Suppressor macrophage treated with lipopolysaccharide for 1 hour (primary cell): ENCODE measurements at places on chromosomes 7 and 10.

DNA sequence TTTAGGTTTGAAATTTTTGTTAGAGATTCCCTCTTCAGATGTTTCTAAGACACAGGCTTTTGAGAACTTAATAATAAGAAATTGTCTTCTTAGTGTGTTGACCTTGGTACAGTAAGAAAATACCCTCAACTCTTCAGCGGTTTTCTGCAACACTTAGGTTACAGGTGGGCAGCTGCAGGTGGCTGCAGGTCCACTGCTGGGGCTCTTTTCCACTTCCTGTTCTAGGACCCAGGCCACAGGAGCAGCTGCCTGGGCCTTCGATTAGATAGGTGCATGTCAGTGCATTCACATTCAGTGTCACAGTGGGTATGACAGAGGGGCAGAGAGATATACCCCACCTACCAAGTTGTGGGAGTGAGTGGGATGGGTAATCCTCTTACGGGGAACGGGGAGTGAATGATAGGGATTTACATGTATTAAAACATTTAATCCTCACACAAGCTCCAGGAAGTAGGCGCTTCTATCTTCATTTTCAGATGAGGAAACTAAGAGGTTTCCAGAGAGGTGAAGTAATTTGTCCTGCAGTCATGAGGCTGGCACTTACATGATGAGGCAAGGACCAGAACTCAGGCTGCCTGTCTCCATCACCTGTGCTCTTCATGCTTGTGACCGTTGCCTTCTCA, 20.2 kb upstream of the SUV39H2 start:
- DNase-seq, result no peak

- no peak for DNase-seq
Measured at GRCh38 chr10:59381687-59382086, 19.3 kb upstream of the FAM13C start.

DNA sequence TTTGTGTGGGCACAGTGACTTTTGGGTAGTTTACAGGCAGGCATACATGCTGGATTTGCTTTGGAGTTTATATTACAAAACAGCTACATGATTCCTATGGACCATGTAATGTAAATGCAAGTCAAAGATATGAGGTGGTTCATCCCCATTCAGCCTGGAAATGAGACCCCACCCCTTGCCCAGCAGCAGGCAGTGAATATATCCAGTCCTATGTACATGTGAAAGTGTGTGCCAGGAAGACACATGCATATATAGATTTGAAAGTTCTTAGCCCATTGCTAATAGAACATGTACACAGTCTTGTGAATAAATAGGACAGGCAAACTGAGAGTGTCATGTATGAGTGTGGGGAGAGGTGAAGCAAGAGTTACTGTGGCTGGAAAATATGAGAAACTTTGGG, 65.3 kb downstream of the FZD1 start:
- DNase-seq, result no peak

DNA sequence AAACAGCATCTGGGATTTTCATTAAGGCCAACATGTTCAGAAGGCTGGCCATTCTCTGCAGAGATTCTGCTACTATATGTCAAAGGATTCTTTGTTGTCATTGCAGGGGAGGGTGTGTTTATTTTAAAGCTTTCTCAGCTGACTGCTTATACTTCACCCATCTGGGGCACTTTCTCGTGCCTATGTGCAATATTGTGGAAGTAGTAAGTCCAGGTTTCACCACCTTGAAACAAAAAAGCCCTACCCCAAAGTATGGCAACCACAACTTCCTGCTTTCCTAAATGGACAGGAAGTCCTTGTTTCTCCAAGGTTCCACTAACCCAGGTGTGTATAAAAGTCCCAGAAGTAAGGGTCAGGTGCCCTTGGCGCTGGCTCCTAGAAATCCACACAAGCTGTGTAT, 58.7 kb upstream of the COL1A2 start:
- no peak for DNase-seq

GRCh38 chr7:1537535-1538412, 7.3 kb downstream of the MAFK start:
- no peak for DNase-seq

GRCh38 chr7:28130277-28130676, 50.3 kb downstream of the JAZF1 start:
- no peak for DNase-seq

- DNase-seq, result no peak
Measured at GRCh38 chr7:49780953-49781352, 7.5 kb downstream of the VWC2 start.

GRCh38 chr7:79880312-79880711, 254.3 kb upstream of the GNAI1 start:
- DNase-seq, result no peak

DNA sequence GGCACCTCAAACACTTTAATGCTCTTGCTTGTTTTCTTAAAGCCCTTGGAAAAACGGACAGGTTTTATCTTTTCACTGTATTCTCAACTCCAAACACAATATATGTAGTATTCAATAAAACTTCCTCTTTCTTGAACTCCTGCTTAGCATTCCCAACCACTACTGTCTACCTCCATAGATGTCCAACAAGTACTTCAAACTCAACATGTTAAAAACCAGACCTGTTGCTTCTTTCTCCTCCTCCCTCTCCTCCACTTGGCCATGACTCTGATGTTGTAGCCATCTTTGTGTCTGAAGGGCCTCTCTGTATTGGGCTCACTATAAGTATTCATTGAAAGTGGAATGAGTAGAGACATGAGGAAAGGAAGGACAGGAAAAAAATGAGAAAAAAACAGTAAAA, 16.2 kb upstream of the COL17A1 start:
- no peak for DNase-seq

DNA sequence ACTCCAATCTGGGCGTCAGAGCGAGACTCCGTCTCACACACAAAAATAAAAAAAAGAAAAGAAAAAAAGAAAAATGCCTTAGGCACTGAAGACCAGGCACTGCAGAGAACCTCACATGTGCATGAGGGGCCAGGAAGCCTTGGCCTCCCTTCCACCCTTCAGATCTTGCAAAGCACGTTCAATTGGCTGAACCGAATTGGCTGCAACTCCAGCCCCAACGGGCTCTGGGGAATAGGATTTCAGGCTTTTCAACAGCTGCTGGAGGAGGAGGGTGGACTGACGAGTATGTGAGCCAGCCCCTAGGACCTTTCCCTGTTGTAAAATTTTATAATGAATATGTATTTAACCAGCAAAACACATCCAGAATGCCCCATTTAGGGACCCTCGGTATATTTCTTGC, 16.7 kb downstream of the TMEM120A start:
- DNase-seq, result no peak

GRCh38 chr10:124324856-124325632, 93.7 kb downstream of the OAT start:
- no peak for DNase-seq

DNA sequence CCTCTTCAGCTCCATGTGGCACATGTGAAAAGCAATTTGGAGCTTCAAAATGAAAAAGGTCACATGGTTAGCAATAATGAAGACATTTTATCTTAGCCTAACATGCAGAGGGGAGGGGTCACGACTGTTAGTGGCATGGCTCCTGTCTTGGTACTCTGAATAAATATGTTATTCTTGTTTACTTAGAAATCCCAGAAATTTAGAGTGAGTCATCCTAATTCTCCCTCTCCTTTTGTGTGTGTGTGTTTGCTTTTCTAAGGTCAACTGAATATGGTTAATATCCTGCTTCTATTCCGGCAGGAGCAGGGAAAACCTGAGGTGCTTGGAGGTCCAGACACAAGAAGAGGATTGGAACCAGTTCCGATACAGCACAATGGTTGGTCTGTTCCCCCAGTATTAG, 17.6 kb downstream of the BCCIP start:
- DNase-seq, result no peak

- DNase-seq, result no peak
Measured at GRCh38 chr7:157484411-157485081, 147.7 kb downstream of the DNAJB6 start.

GRCh38 chr7:117468174-117468573, 11.7 kb upstream of the CFTR start:
- no peak for DNase-seq

DNA sequence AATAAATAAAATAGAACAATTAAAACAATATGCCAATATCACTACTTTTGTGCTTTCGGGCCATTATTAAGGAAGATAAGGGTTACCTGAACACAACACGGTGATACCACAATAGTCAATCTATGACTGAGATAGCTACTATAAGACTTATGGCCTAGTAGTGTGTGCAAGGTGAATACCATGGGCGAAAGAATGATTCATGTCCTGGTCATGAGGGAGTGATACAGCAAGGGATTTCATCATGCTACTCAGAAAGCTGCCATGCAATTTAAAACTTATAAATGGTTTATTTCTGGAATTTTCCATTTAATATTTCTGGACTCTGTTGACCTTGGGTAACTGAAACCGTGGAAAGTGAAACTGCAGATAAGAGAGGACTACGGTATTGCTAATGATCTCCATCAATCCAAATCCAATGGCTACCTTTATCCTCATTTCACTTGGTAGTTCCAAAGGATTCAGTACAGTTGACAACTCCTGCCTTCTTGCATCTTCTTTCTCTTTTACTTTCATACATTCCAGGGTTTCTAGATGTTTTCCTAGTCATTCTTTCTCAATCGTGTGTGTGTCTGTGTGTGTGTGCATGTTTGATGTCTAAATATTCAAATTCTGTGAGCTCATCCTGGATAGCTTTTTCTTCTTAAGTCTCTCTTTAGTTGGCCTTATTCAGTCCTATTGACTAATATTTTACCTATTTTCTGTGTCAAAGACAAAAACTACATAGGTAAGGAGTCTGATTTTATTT, 100.5 kb upstream of the MAGI2 start:
- DNase-seq, result no peak

DNA sequence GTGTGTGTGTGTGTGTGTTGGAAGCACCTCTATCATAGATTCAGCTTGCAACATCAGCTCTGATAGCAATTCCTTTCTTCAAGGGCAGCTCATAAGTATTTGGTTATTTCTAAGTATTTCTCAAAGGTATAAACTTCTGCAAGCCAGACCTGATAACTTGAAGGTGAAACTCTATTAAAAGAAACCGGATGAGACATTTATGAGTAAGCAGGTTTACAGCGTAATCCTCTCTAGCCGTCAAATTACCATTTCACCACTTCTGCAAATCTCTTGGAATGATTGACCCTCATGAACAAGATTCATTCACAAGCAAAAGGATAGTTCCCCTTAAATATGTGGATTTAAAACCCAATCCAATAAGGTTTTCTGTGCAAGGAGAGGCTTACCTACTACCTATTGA, 23.1 kb downstream of the PDE1C start:
- DNase-seq, result no peak

GRCh38 chr7:150412518-150413488, 33.7 kb downstream of the ZNF775 start:
- peak; percentile 75 for DNase-seq

GRCh38 chr10:2856598-2856997, 210.8 kb upstream of the PFKP start:
- no peak for DNase-seq

DNA sequence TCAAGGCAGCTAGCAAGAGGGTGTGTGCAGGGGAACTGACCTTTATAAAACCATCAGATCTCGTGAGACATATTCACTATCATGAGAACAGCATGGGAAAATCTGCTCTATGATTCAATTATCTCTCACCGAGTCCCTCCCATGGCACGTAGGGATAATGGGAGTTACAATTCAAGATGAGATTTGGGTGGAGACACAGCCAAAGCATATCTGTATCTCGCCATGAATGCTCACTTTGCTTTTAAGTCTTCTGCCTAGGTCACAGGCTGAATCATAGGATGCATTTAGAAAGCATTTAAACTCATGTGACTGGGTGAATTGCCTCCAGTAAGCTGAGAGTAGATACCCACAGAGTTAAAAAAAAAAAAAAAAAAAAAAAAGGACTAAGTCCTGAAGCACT, 220.0 kb downstream of the AGMO start:
- DNase-seq, result no peak

GRCh38 chr10:121823993-121824463, 103.8 kb downstream of the ATE1 start:
- peak; percentile 73 for DNase-seq

DNA sequence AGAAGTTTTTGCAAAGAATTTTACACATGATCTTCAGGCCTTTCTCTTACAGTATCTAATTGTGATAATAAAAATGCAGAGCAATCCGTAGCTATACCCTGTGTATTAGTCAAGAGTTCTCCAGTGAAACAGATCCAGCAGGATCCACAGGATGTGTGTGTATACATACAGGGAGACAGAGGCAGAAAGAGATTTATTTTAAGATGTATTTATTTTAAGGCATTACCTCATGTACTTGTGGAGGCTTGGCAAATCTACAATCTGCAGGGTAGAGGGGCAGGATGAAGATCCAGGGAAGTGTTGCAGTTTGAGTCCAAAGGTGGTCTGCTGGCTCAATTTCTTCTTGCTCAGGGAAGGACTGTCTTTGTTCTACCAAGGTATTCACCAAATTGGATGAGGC, 41.7 kb downstream of the ARHGAP12 start:
- DNase-seq, result no peak

DNA sequence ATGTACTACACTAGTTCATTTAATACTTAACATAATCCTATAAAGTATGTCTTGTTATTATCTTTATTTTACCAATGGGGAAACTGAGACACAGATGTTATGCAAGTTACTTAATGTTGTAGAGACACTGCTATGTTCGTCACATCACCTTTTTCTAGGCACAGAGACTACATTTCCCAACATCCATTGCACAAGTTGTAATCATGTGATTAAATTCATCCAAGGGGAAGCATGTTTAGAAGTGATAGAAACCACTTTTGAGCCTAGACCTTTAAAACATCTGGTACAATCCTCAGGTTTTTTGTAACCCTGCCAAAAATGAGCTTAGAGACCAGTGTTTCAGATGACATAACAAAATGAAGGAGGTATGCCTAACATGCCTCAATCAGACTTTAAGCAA, 386.8 kb upstream of the HPS1 start:
- DNase-seq, result no peak

DNA sequence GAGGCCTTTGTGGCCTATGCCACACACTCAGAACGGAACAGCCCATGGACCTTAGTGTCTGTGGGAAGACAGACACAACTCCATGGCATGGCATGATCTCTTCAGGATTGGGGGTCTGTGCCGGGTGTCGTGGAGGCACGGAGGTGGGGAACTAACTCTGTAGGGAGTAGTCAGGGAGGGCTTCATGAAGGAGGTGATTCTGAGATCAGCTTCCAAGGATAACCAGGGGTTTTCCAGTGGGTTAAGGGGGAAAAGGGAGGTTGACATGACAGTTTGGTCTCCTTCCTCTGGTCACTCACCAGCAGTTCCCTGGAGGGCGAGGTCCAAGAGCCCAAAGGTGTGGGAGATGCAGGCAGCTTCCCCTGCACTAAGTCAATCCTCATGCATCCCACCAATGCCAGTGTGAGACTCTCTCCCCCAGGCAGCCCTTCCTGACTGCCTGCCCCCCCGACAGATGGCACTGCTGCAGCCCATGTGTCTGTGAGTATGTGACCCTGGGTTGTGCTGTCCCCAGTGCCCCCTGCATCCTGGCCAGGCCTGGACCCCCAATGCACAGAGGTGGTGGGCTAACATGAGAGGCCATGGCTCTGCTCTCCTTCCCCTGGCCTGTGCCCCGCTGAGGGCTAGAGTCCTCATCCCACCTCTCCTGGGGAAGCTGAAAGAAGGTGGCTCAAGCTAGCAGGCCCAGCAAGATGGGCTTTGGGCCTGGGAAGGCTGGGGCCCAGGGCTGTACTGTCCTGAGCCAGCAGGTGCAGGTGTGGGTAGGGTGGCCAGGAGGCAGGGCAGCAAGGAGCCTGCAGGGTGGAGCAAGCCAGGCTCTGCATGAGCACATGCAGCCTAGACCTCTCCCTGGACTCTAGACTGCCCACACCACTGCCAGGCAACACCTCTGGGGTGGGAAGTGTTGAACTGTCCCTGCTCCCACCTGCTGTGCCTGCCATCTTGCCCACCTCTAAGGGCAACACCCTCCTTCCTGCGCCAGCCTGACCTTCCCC, 39.7 kb downstream of the RASGEF1A start:
- no peak for DNase-seq
